ENCODE measurements at places on chromosomes 16 and 17.

GRCh38 chr17:49576917-49577649 is 1.4 kb downstream of the NXPH3 start:
- DNase-seq = no peak

- no peak for DNase-seq
These were observed 33.4 kb upstream of the MMD start for GRCh38 chr17:55454906-55455474.

DNA sequence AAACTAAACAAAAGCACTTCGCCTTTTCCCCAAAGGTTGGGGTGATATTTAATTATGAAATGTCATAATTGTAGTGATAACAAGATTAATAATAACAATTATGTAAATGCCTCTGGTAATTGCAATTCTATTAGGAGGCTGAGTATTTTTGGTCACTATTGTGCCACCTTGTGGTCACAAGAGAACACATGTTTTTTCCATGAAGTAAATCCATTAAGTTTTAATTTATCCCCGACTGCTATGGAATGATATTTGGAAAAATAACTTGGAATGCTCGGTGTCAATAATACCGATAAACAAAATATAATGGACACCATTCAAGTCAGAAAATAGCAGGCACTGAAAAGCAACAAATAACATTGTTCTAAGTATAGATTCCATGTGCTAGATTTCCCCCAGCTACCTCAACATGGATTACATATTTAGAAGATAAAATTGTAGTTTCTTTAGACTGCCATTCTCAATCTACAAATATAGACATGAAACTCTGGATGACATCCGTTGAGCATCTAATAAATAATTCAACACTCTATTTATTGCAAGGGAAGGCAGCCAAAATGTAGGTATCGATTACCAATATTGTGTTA is 25.0 kb upstream of the KCNJ2 start:
- DNase-seq = peak; percentile 27

- DNase-seq = no peak
These were observed 20.4 kb upstream of the CDYL2 start for GRCh38 chr16:80824623-80825364.

DNA sequence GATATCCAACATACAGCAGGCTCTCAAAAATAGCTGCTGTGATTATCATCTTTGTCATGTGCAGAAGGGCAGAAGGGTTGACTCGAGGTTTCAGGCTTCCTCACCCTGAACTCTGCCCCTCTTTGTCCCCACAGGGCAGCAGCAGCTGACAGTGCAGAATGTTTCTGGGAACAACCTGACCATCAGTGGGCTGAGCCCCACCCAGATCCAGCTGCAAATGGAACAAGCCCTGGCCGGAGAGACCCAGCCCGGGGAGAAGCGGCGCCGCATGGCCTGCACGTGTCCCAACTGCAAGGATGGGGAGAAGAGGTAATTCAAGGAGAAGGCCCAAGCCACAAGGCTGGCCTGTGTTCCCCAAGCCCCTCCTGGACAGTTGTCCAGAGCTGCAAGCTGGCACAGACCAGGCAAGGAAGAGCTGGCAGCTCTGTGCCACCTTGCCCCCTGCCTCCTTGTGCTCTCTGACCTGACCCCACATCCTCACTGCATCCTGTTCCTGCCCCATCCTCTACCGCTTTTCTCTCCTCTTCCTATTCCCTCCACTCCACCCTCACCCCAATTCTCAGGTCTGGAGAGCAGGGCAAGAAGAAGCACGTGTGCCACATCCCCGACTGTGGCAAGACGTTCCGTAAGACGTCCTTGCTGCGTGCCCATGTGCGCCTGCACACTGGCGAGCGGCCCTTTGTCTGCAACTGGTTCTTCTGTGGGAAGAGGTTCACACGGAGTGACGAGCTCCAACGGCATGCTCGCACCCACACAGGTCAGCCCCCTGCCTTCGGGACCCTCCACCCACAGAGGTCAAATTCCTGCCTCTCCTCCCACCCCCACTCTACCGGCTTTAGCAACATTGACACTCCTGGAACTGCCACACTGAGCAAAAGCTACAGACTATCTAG is 16.3 kb upstream of the PNPO start:
- DNase-seq = no peak

- no peak for DNase-seq
These were observed 28.8 kb upstream of the RMI2 start for GRCh38 chr16:11316331-11317015.

- DNase-seq = no peak
These were observed 2.3 kb upstream of the ABCA9 start for GRCh38 chr17:69062860-69063581.

GRCh38 chr16:55225972-55226542 is 97.9 kb upstream of the IRX6 start:
- no peak for DNase-seq

DNA sequence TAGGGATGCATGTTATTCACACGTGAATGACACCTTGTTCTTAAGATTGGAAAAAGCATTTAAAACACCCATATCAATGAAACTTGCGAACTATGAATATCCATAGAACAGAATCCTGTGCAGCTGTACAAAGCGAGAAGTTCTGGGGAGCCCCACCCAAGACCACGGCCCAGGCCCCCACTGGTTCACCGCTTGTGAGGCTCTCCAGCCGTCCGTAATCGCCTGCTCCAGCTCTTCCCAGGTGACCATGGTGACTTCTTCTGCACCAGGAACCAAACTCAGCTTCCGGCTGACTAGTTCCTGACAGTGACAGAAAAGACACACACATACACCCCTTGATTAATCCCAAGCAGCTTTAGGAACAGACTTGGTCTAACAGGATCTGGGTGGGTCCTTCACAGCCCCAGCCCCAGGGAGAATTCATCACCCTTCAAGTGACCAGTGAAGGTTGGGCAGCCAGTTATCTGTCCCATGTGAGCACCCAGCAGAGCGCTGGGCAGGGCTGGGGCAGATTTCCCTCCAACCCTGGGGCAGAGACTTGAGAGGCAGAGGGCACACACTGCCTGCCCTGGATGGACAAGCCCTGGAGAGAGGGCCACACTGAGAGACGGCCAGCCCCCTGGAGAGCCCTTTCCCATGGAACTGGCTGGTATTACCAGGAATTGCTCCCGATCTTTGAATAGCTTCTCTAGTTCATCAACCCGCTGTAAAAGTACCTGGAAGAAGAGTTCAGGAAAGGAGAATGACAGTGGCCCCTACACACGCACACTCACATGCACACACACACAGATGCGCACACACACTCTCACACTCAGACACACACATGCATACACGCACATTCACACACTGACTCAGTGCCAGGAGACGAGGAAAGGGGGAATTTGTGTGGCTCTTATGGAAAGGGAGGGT is 3.6 kb downstream of the QRICH2 start:
- DNase-seq = peak; percentile 55

DNA sequence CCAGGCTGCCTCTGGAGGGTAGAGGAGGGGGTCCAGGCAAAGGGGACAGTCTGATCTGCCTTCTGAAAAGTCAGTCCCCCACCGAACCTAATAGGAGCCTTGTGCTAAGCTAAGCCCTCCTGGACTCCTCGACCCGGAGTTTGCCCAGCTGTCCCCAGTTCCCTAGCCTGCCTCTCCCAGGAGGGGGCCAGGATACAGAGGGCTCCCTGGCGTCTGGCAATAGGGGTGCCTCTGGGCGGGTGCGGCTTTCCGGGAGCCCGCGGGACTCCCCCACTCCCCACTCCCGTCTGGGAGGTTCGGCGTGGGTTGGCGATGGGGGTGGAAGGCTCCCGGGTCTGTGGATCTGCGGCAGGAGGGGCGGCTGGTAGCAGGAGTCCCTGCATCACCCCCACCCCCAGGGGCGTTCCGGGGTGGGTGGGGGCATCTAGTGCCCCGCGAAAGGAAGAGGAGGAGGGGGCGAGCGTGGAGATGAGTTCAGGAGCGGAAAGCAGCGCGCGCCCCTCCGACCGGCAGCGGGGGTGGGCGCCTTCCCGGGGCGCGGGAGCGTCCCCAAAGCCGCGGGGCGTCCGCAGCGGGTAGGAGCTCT is 1.2 kb downstream of the GSG1L start:
- no peak for DNase-seq

DNA sequence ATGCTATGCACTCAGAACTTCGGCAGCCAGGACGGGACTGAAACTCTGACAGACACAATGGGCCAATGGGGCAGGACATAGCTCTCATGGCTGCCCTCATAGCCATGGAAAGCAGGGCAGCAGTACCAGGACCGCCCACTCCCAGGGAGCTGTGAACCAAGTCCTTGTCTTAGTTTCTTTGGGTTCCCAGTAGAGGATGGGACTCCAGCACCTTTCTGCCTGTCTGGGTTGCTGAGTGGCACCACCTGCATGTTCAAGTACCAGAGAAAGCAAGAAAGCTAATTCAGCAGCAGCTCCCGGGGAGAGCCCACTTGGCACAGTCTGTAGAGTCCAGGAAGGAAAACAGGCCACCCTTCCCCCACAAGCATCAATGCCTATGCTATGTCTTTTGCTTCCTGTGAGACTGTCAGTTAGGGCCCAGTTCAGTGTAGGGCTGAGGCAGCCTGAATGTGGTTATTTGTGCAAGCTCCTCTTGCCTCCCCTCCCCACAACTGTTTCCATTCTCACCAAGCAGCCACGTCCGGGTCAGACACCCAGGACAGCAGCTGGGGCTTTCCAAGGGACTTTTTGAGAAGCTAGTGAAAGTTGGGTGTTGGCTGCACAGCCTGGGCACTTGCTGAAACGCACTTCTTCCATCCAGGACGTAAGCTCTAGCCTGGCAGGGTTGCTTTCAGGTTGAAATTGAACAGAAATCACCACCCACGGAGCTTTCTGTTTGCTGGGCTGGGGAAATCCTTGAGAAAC is 7.8 kb downstream of the SUPT4H1 start:
- peak; percentile 70 for DNase-seq

DNA sequence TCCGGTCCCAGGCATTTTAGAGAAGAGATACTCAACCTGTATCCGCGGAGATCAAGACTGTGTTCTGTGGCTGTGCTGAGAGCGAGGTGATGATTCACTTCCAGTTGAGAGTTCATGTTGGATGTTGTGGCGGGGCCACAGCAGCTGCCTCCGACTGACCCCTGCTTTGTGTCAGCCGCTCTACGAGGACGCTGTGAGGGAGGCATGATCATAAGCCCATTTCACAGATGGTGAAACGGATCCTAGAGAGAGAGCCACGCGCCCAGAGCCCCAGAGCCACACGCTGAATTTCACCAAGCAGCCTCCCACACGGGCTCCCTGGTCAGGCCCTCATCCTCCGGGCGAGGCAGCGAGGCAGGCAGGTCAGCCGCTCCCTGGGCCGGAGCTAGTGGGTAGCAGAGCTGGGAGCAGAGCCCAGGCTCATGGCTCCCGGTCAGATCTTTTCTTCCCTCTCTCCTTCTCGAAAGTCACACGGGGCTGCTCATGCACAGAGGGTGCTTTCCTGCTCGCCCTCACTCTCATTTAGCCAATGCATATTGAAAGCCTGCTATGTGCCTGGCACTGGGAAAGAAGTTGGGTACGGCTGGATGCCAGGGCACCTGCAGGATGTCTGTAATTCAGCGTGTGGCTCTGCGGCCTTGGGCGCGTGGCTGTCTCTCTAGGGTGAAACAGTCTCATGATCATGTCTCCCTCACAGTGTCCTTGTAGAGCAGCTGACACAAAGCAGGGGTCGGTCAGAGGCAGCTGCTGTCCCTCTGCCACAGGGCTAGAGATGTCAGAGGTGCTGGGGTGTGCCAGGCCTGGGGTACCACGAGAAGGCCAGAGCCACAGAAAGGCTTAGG is 155.6 kb upstream of the CHMP6 start:
- peak; percentile 71 for DNase-seq

GRCh38 chr16:85174871-85175723 is 62.8 kb upstream of the CIBAR2 start:
- no peak for DNase-seq

GRCh38 chr17:2911035-2911754 is 115.0 kb downstream of the RAP1GAP2 start:
- no peak for DNase-seq

DNA sequence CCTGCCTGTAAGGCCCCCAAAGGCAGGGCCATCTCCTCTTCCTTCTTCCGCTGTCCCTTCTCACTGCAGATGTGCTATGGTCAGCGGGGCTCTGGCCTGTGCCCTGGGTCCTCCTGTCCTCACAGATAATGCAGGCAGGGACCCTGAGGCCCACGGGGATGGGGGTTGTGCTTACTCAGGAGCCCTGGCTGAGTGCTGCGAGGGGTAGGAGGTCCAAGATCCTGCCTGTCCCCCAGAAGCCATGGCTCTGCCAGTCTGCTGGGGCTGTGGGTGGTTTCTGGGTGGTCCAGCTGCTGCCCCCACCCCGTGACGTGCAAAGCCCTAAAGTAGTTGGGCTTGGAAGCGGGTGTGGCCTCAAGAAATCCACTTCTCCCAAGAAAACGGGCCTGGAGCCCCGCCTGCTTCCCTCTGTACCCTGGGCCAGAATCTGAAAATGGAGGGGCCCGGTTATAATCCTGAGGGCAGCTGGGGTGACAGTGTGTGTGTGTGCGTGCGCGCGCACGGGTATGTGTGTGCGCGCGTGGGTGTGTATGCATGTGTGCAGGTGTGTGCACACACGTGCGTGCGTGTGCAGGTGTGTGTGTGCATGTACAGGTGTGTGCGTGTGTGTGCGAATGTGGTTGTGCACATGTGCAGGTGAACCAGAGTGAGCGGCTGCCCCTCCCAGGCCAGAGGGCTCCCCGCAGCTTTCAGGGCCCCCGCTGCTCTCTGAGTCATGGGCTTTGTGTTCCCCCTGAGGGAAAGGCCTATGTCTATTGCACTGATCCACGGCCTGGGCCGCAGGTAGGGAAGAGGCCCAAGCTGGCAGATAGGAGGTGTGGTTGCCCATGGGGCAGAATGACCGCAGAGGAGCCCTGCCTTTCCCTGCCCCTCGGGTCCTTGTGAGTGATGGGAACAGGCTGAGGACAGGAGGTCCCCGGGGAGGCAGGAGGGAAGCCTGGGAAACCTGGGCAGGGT is 13.8 kb downstream of the SPNS2 start:
- DNase-seq = no peak

DNA sequence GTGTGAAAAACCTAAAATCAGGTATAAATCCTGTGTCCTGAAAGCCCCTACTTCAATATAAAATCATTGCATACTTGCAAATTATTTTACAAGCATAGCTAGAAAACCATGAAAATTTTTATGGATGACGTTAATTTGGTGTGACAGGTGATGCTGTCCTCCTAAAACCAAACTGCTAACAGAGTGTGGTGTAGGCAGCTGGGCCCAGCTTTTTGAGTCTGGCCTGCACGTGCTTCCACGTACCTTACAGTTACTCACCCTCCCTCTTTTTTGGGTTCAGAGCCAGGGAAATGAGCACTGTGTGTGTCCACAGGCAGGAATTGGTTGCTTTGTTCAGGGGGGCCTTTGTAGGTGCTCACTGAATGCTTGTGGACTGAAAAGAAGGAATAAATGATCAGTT is 36.4 kb downstream of the CLEC16A start:
- DNase-seq = no peak

- peak; percentile 81 for DNase-seq
These were observed 17.8 kb upstream of the NAGLU start for GRCh38 chr17:42518046-42518754.

DNA sequence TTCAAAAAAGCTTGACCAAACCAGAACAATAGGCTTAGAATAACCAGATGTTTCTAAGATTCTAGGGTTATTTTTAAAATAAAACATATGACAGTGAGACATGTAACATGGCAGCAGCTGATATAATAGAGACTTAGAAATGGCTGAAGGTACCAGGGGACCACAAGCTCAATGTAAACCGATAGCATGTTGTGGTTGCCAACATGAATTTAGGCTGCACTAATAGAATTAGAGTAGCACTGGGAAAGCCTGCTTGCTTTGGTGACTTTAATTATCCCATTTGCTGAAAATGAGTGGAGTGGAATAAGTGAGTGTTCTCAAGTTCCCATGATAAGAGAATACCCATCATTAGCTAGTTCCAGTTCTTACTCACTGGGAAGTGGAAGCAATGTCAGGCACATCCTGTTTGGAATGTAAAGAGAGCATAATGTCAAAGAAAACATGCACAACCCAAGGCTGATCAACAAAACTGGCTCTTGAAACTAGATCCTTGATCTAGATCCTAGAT is 621.2 kb upstream of the CDH5 start:
- no peak for DNase-seq

- no peak for DNase-seq
These were observed 773 bp upstream of the NETO2 start for GRCh38 chr16:47144559-47144877.

Data from left lung (tissue), 14 donors.